ENCODE measurements at places on chromosomes 7 and 10.

DNA sequence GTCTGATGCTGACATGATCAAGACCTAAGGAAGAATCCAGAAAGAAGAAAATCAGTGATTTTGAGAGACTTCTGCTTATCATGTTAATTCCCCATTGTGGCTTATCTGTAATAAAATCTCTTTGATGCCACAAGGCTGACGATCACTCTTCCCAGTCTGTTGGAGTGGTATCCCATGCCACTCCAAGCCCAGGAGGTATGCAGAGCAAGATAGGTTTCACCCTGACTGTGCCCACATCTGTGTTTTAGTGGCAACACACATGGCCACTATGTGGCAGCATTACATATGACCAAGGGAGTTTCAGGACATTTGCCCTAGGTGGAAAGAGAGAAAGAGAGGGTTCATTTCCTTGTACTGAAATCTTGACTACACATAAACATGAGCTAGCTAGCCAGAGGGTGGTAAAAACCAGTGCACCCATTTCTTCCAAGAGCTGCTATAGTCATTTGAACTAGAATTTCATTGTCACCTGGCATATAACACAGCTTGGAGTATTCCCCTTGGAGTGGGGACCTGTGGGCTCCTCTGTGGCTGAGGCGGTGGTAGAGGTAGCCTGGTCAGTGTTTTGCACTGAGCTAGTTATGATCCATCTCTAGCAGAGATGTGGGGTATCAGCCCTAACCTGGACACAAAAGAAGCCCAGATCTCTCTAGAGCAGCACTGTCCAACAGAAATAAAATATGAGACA, 20.8 kb downstream of the LAMB4 start:
- no peak for DNase-seq

- DNase-seq = no peak
Measured at GRCh38 chr10:17527514-17528146, 73.2 kb upstream of the ST8SIA6 start.

GRCh38 chr10:124637746-124638145, 106.4 kb downstream of the FAM53B start:
- no peak for DNase-seq

DNA sequence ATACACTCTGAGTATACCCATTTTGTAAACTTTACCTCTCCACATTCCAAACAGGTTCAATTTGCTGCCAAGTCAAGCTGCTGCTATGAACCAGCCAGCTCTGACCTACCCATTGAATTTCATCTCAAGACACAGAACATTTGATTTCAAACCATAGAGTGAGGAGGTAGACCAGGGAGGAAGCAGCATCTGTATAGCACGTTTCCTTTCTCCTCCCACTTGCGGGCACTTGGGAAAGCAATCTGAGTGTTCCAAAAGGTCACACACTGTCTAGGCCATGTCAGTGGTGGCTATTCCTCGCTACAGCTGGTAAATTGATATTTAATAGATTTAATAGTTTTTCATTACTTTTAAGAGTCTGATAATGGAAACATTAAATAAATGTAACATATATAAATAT, 147.8 kb upstream of the EEPD1 start:
- no peak for DNase-seq

DNA sequence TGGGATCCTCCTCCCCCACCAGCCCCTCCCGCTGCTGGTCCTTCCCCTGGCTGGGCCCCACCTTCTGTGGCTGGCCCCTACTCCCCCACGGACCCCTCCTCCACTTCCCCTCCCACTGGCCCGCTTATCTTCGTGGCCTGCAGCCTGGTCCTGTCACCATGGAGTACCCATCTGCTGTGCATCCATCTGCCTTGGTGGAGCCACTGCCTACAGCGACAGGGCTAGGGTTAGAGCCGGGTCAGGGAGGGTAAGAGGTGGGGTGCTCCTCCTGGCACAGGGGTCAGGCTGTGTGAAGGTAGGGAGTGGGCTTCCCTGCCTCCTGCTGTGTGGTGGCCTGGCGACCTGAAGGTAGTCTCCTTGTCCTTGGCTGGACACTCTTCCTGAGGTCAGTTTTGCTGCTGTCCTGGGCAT, 5.2 kb downstream of the ADCY1 start:
- DNase-seq = no peak

GRCh38 chr7:32670110-32671025, 175.1 kb downstream of the AVL9 start:
- DNase-seq = no peak

- DNase-seq = no peak
Measured at GRCh38 chr7:94001396-94001795, 2.8 kb downstream of the BET1 start.

- DNase-seq = no peak
Measured at GRCh38 chr7:98760201-98760651, 109.6 kb downstream of the TMEM130 start.

GRCh38 chr10:29144126-29144525, 144.7 kb upstream of the LYZL1 start:
- DNase-seq = no peak

DNA sequence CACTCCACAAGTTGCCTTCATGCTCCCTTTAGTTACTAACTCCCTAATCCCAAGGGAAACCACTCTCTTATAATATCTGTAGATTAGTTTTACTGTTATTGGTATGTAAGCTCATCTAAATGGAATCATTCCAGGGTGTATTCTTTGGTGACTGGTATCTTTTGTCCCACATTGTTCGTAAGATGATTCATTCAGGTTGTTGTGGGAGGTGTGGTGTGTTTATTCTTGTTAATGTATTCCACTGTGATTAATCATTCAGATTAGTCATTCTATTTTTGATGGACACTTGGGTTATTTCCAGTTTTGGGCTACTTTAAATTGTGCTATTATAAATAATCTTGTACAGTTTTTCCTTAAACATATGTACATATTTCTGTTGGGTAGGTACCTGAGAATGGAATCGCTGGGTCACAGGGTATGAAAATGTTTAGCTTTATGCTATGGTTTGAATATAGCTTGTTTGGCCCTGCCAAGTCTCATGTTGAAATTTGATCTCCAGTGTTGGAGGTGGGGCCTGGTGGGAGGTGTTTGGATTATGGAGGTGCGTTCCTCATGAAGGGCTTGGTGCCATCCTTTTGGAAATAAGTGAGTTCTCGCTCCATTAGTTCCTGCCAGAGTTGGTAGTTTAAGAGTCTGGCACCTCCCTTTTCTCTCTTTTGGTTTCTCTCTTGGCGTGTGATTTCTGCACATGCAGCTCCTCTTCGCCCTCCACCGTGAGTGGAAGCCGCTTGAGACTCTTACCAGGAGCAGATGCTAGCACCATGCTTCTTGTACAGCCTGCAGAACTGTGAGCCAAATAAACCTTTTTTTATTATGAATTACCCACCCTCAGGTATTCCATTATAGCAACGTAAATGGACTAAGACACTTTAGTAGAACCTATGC, 13.8 kb downstream of the BTRC start:
- DNase-seq = no peak

DNA sequence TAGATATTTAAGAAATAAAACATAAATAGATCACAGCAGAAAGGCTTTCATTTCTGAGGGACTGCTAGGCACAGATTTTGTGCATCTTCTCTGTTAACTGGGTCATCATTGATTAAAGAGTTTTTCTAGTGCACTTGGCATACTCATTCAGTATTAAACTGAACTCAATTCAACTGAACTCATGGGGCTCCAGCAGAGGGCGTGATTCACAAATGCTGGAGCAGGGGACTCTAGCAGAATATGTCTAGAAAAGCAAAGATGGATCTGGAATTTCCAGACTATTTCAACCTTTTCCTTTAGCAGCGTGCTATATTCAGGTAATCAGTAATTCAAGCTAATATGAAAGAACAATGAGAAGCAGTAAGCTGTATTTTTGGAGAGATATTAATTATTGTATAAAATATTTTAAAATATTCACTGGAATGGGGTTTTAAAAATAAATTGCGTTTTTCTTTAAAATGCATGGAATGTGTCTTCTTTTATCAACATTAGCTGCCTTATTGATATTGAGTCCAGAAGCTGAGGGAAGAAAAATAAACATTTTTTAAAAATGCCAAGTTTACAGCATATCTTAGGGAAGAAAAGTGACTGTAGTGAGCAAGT, 296.8 kb upstream of the CACNA2D1 start:
- DNase-seq = no peak

- no peak for DNase-seq
Measured at GRCh38 chr7:97771576-97771975, 39.7 kb downstream of the TAC1 start.

DNA sequence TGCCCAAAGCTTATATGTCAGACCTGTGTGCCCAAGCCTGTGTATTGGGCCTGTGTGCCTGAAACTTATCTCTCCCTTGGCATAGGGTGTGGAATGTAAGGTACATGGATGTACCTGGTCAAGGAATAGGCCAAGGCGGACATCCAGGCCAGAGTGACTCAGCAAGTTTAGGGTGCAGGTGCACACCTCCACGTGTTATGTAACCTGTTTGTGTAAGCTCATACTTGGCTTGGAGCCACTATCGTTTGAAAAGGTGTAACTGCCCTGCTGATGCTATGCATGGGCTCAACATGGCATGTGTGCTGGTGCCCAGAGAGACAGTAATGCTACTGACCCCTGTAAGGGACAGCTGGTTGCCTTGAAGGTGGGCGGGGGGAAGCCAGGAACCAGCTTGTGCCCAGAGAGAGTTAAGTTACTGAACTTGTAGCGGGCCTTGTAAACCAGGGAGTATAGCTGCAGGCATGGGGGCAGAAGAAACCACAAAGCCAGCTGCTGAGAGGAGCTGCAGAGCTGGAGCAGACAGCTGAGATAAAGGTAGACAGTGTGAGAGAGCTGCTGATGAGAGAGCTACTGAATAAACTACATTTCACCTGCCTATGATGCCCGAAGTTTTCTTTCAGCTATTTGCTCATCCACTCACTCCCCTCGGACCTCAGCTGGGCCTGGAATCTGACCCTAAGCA, 656.4 kb upstream of the ZWINT start:
- no peak for DNase-seq

GRCh38 chr7:1245524-1246050, 12.9 kb downstream of the UNCX start:
- DNase-seq = no peak

GRCh38 chr7:981793-982510, 1.0 kb upstream of the CYP2W1 start:
- DNase-seq = peak; percentile 60

Data from D721Med (cell line).